Breast epithelium (tissue), 4 donors: ENCODE measurements at places on chromosomes 2 and 18.

- no peaks in the 10 kb centered on the region for H3K27me3 ChIP-seq
- no peaks in the 10 kb centered on the region for H3K36me3 ChIP-seq
- H3K4me1 ChIP-seq: no peaks in the 10 kb centered on the region
- DNase-seq: no peak
- H3K4me3 ChIP-seq: no peak overlapping the region
- H3K27ac ChIP-seq: no peak overlapping the region
Observed at GRCh38 chr2:128510701-128511397, 192.2 kb upstream of the HS6ST1 start.

DNA sequence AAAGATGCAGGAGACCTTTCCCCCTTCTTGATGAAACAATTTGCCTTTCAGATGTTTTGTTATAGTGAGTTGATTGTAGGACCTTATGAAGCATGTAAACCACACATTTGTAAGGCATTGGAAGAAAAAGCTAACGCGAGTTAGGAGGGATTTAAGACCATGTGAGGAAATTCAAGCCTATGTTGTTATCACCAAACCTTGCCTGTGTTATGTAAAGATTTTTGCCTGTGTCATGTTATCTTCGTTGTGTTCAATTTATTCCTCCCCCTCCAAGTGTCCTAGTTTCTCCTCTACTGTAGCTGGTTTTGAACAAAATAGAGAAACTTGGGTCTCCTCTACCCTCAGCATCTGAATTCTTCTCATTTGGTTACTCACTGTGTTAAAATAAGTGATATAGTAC is 173.0 kb downstream of the NEDD4L start:
- H3K27me3 ChIP-seq: no peaks in the 10 kb centered on the region
- H3K4me1 ChIP-seq: no peaks in the 10 kb centered on the region
- H3K4me3 ChIP-seq: no peak overlapping the region
- no peaks in the 10 kb centered on the region for H3K36me3 ChIP-seq
- DNase-seq: no peak

DNA sequence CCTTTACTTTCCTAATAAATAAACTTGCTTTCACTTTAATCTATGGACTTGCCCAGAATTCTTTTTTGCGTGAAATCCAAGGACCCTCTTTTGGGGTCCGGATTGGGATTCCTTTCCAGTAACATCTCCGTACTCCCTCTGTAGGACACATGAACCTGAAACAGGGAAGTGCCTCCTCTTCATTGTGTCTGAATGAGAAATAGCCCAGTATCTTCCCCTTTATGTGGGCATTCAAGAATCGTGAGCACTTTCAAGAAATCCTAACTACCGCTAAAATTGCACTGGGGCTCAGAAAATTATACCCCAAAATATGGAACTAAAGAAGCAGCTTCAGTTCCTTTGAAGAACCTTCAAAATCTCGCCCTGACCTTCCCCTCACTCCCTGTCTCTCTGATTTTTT is 7.8 kb upstream of the POMC start:
- H3K4me1 ChIP-seq: no peaks in the 10 kb centered on the region
- no peaks in the 10 kb centered on the region for H3K27me3 ChIP-seq
- H3K4me3 ChIP-seq: no peak overlapping the region

DNA sequence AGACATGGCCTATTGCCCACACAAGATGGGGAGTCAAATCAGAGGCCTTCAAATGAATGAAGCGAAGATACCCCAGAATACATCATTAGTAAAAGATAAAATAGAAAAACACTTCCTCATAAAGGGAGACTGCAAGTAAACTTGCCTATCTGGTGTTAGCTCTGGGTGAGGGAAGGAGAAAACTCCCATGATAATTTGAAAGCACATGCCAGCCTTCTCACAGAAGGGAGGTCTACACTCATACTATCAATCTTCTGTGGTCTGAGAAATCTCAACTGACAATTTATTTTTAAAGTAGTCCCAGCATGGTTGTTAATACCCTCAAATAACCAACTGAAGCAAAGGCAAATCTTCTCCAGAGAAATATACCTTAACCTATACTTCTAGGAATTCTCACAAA is 75.4 kb downstream of the EXOC6B start:
- DNase-seq: no peak
- H3K27ac ChIP-seq: no peak overlapping the region
- H3K4me1 ChIP-seq: no peaks in the 10 kb centered on the region
- H3K4me3 ChIP-seq: no peak overlapping the region
- no peaks in the 10 kb centered on the region for H3K27me3 ChIP-seq

GRCh38 chr2:130135692-130136541 is 6.9 kb upstream of the POTEF start:
- H3K4me3 ChIP-seq: no peak overlapping the region
- DNase-seq: no peak
- H3K4me1 ChIP-seq: no peaks in the 10 kb centered on the region
- no peaks in the 10 kb centered on the region for H3K27me3 ChIP-seq

DNA sequence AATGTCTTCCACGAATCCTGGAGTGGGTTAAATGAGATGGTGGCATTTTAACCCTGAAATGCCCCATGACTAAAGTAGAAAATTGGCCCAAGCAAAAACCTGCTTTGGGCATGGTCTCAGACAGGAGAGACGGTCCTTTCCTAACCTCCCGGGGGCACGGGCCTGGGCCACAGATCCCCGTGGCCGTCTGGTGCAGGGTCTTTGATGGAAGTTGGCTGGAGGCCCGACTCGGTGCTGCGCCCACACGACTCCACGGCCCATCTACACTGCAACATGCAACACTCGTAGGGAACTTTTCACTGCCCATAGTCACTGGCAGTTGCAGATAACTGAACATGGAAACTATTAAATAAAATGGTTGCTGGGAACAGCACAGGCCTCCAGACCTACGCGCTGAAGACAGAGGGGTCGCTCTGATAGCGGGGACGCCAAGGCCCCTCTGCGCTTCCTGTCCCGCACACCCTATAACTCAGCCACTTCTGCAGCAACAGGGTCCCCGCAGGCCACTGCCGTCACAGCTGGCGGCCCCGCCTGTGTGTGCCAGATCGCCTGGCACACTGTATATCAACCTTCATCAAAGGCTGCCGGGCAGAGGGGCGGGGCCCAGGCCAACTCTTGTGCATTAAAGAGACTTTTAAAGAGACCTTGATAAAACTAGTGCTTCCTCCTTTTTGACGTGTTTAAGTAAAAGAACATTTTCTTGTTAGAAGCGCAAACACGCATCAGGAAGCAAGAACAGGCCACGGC is 214.1 kb downstream of the TWIST2 start:
- H3K4me1 ChIP-seq: no peaks in the 10 kb centered on the region
- peaks cover 8% of the 10 kb centered on the region for H3K36me3 ChIP-seq
- no peaks in the 10 kb centered on the region for H3K27me3 ChIP-seq
- DNase-seq: no peak

GRCh38 chr2:73000808-73001570 is 70.5 kb downstream of the SFXN5 start:
- no peak overlapping the region for H3K27ac ChIP-seq
- no peaks in the 10 kb centered on the region for H3K36me3 ChIP-seq
- H3K4me1 ChIP-seq: no peaks in the 10 kb centered on the region
- no peak overlapping the region for H3K4me3 ChIP-seq

DNA sequence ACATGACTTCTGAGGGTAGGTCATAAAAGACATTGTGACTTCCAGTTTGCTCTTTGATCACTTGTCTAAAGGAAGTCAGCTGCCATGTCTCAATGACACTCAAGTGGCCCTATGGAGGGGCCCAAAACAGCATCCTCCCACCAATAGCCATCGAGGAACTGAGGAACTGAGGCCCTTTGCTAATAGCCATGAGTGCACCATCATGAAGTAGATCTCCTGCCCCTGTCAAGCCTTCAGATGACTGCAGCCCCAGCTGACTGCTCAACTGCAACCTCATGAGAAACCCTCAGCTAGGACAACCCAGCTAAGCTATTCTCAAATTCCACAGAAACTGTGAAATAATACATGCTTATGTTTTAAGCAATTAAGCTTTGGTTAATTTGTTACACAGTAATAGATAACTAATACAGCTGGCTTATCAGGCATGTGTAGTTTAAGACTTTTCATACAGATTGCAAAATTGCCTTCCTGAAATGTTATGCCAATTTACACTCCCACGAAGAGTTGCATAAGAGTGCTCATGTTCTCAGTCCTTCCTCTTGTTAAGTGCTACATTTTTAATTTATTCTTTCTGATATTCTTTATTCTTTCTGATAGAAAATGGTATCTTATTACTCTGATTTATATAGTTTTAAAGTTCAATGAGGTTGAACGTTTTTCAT is 105.6 kb upstream of the NDUFV2 start:
- H3K4me1 ChIP-seq: no peaks in the 10 kb centered on the region
- no peak overlapping the region for H3K4me3 ChIP-seq
- DNase-seq: no peak
- H3K36me3 ChIP-seq: no peaks in the 10 kb centered on the region

- no peaks in the 10 kb centered on the region for H3K4me1 ChIP-seq
- no peak overlapping the region for H3K4me3 ChIP-seq
- no peak for DNase-seq
- no peaks in the 10 kb centered on the region for H3K27me3 ChIP-seq
- H3K36me3 ChIP-seq: no peaks in the 10 kb centered on the region
Observed at GRCh38 chr2:82340578-82341053, 2036.1 kb upstream of the LRRTM1 start.

DNA sequence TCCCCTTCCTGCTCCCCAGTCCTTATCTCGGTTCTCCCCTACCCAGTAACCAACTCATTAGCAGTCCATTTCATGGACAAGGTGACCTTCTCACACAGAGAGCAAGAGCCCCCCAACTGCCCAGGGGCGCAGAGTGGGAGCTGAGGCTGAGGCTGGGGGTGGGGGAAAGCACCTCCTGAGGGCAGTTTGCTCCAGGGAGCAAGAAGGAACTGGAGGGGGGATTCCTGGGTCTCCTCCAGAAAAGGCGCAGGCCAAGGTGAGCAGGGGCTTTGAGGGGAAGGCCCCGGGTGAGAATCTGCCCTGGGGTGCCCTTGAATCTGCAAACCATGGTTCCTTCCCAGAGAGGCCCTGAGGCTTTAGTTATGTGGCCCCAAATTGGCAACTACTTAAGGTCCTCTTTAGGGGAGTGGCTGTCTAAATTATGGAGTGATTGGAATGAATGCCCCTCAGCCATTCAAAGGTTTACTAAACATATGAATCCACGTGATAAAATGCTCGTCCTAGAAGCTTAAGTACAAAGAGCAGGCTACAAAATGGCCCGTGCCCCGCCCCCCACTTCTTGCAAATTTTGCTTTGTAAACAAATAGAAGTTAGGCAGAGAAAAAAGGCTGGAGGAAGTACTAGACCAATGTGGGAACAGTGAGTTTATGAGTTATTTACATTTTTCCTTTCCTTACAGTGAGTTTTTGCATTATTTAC is 123.5 kb upstream of the HS6ST1 start:
- H3K36me3 ChIP-seq: no peaks in the 10 kb centered on the region
- peak overlapping the region; percentile 68 for H3K27ac ChIP-seq
- peaks cover 9% of the 10 kb centered on the region for H3K4me1 ChIP-seq
- no peaks in the 10 kb centered on the region for H3K27me3 ChIP-seq

GRCh38 chr18:75198036-75198435 is 10.9 kb downstream of the PTGR3 start:
- no peaks in the 10 kb centered on the region for H3K36me3 ChIP-seq
- peak overlapping the region; percentile 18 for H3K27ac ChIP-seq
- H3K27me3 ChIP-seq: no peaks in the 10 kb centered on the region
- no peaks in the 10 kb centered on the region for H3K4me1 ChIP-seq
- DNase-seq: no peak

GRCh38 chr2:123098619-123099018 is 926.5 kb upstream of the CNTNAP5 start:
- H3K4me3 ChIP-seq: no peak overlapping the region
- no peaks in the 10 kb centered on the region for H3K4me1 ChIP-seq
- H3K27ac ChIP-seq: no peak overlapping the region

- H3K4me1 ChIP-seq: no peaks in the 10 kb centered on the region
- H3K36me3 ChIP-seq: no peaks in the 10 kb centered on the region
- DNase-seq: no peak
- H3K4me3 ChIP-seq: no peak overlapping the region
- no peaks in the 10 kb centered on the region for H3K27me3 ChIP-seq
Observed at GRCh38 chr18:37869051-37869450, 303.5 kb upstream of the CELF4 start.

DNA sequence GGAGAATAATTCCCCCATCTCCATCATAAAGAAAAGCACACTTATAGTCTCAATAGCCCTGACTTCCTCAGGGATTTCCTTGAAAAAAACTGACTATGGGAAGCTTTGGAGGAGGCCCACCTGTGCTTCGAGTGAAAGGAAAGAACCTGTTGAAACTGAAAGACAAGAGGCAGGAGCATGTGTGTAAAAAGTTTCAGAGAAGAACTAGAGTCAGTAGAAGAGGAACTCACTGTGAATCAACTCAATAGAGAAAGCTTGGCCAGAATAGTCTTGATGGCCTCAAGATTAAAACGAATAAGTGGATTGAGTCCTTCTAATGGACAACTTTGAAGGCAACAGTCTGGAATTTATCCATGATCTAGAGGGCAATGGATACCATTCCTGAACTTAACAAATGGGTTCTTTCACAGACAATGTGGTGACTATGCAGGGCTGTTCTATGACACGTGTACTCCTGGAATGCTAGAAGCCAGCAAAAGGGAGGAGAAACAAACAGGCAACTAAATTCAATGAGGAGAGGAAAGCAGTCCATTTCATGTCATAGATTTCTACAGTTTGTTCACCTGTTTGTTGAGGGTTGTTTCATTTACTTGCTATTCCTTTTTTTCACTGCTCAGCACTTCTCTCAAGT is 442.3 kb downstream of the GRB14 start:
- H3K4me3 ChIP-seq: no peak overlapping the region
- no peak for DNase-seq
- H3K27ac ChIP-seq: no peak overlapping the region
- H3K36me3 ChIP-seq: no peaks in the 10 kb centered on the region
- H3K4me1 ChIP-seq: no peaks in the 10 kb centered on the region

GRCh38 chr18:5582076-5582475 is 38.3 kb upstream of the EPB41L3 start:
- no peak for DNase-seq
- H3K36me3 ChIP-seq: no peaks in the 10 kb centered on the region
- H3K4me3 ChIP-seq: no peak overlapping the region
- no peak overlapping the region for H3K27ac ChIP-seq
- H3K27me3 ChIP-seq: no peaks in the 10 kb centered on the region

DNA sequence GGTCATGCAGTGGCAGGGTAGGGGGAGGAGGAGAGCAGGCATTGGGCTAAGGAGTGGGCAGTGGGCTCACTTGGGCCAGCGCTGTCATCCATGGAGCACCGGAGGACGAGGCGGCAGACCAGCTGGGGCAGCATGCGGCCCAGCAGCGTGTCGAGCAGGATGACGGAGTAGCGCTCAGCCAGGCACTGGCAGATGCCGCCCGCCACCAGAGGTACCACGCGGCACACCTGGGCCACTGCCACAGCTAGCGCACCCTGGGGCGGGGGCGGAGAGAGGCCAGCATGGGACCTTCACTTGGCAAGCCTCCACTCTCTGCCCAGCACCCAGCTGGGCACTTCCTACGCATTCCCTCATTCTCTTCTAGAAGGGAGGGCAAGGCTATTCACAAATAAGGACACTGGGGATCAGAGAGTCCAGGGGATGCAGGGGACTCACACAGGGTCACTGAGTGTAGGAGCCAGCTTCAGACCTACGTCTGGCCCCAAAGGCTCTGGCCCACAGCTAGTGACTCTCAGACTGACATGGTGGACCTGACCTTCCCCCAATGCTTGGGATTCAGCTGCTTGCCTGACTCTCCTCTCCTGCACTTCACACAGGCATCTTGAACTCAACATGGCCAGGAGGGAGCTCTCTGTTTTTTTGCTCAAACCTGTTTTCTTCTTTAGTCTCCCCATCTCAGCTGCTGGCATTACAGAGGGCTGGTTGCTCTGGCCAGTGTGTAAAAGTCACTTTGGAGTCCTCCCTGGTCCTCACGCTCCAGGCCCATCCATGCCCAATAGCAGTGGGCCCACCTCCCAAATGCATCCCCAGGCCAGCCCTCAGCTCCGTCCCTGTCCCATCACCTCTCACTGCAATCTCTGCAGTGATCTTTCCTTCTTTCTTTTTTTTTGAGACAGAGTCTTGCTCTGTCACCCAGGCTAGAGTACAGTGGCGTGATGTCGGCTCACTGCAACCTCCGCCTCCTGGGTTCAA is 4.1 kb downstream of the SFTPB start:
- no peaks in the 10 kb centered on the region for H3K36me3 ChIP-seq
- no peaks in the 10 kb centered on the region for H3K27me3 ChIP-seq
- H3K4me3 ChIP-seq: no peak overlapping the region
- peak overlapping the region; percentile 7 for H3K27ac ChIP-seq
